ENCODE measurements at places on chromosomes 11 and 22.

DNA sequence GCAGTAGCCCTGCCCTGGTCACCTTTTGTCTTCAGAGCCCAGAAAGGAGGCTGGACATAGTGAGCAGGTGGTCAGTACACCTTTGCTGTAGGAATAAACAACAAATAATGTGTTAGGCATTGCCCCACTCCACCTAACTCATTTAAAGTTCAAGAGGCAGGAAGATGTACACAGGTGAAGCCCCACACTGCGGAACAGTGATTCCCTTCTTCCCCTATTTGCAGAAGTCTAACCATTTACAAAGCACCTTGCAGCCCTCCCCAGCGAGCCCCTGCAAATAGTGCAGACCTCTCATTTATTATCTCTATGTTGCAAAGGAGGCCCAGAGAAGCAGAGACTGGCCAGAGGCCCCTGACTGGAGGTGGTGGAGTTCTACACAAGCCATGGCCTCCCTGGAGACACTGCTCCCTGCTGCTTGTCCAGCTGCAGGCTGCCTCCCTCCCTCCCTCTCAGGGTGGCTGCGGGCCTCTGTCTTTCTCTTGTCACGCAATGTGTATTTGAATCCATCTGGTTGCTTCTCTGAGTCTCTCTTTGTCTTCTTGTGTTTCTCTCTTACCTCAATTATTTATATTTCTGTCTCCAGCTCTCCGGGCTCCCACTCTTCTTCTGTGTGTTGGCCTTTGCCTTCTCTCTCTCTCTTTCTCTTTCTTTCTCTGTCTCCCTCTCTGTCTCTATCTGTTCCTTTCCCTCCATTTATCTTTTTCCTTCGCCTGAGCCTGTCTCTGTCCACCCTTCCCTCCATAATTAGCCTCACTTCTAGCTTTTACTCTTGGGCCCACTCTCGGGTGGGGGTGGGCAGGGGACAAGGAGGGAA lies 59.1 kb upstream of the PRDM11 start:
- no peak for DNase-seq

DNA sequence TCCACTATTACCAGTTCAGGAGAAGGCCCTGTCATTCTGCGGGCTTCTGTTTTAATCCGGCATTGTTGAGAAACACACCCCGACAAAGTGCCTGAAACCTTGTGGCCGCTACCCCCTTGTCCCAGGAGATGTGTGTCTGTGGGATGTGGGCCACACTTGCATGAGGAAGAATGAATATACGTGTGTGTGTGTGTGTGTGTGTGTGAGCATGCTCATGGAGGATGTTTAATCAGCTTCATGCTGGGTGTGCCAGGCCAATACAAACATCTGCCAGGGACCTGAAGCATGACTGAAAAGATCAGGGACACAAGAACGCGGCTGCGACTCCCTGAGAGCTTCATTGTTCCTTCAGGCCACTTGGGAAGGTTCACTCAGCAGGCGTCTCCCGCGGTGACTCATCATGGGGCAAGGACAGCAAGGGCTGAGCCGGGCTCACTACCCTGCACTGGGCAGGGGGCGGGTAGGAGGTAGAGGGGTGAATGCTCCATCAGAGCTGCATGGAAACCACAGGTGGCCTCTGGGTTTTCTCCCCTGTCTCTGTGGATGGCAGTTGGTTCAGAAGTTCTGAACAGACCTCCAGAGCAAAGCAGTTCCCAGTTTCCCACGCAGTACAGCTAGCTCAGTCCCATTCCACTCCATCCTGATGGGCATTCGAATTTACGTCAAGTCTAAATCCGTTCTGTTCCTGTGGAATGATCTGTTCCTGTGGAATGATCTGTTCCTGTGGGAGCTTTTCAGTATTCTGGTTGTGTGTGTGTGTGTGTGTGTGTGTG lies 7.0 kb upstream of the MALAT1 start:
- peak; percentile 99 for DNase-seq

DNA sequence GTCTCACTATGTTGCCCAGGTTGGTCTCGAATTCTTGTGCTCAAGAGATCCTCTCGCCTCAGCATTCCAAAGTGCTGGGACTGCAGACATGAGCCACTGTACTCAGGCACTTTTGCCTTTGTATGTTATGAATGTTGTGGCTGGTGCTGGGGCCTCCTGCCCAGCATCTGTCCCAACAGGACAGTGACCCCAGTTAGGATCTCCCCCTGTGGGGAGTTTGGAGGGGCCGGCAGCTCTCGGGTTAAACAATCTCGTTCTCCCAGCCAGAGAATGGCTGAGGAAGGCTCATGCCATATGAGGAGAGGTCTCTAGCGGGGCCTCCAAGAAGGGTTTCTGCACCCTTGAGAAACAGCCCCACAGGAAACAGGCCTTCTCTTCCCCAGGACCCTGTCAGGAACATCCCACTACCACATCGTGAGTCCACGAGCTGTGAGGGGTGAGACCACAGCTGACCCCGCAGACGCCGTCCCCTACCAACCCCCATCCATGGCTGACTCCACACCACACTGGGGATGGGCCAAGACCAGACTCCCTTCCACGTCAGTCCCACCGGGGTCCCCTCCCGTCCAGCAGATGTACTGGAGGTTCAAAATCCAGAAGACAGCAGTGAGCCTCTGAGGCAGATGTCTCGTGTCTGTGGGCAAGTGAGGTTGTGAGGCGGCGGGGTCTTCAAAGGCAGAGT lies 54.1 kb downstream of the SHANK2 start:
- no peak for DNase-seq

DNA sequence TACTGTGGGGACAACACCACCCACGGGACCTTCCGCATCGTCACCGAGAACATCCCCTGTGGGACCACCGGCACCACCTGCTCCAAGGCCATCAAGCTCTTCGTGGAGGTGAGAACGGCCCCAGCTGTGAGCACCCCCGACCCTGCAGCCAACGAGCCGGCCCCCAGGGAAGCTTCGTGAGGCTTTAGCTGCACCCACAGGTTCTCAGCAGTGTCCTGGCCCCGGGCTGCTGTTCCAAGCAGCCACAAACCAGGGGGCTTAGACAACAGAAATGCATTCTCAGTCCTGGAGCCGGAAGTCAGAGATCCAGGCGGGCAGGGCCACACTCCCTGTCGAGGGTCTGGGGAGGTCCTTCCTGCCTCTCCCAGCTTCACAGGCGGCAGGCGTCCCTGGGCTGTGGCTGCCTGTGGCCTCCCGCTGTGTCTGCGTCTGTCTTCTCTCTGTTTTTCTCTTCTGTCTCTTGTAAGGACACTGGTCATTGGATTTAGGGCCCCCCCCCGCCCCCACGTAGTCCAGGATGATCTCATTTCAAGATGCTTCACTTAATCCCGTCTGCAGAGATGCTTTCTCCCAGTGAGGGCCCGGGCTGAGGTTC lies 12.5 kb downstream of the MUC5B start:
- DNase-seq = no peak

DNA sequence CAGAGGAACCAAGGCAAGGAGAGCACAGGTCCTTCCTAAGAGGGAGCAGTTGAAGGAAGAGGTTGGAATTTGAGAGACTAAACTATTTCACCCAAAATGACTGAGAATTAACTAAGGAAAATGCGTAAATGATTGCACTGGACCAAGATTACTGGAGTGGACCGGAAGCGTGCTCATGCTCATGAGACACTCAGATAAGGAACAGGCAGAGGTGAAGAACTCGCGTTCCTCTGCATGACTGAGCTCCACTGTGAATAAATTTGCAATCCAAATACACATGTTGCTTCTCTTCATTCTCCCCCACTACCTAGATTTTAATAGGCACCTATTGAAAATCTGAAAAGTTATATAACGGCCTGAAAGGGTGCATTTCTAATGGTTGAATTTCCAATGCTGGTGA lies 207.0 kb downstream of the KIRREL3 start:
- no peak for DNase-seq

GRCh38 chr11:108340973-108341372 lies 118.1 kb downstream of the ATM start:
- DNase-seq = no peak

- DNase-seq = no peak
Measured at GRCh38 chr22:39264349-39265038, 19.7 kb upstream of the PDGFB start.

GRCh38 chr11:62341588-62341987 lies 4.3 kb downstream of the ASRGL1 start:
- DNase-seq = no peak

DNA sequence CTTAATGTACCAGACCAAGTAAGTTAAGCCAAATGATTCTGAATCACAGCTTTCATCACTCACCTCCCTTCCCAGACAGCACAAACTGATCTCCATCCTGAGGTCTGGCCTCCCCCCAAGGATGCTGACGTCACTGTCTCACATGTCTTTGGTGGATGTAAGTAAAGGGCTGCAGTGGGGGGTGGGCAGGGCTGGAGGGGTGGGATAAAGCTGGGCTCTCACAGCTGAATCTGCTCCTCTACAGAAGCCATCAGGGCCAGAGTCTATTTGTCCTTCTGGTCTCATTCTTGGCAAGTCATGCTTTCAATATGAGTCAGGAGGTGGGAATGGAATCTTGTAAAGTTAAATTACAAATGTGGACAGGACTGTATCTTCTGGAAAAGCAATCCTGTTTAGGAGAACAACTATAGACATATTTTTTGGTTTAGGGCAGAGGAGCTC lies 32.7 kb downstream of the P4HA3 start:
- DNase-seq = peak; percentile 97

DNA sequence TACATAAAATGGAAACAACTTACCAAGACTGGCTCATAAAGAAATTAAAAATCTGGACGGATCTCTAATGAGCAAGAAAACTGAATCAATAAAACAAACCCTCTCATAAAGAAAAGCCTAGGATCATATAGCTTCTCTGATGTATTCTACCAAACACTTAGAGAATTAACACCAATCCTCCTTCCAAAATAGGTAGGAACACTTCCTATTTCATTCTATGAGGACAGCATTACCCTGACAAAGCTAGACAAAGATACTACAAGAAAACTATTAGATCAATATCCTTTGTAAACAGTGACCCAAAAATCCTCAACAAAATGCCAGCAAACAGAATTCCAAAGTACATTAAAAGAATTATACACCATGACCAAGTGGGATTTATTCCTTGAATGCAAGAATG lies 52.9 kb upstream of the CLTCL1 start:
- DNase-seq = no peak

DNA sequence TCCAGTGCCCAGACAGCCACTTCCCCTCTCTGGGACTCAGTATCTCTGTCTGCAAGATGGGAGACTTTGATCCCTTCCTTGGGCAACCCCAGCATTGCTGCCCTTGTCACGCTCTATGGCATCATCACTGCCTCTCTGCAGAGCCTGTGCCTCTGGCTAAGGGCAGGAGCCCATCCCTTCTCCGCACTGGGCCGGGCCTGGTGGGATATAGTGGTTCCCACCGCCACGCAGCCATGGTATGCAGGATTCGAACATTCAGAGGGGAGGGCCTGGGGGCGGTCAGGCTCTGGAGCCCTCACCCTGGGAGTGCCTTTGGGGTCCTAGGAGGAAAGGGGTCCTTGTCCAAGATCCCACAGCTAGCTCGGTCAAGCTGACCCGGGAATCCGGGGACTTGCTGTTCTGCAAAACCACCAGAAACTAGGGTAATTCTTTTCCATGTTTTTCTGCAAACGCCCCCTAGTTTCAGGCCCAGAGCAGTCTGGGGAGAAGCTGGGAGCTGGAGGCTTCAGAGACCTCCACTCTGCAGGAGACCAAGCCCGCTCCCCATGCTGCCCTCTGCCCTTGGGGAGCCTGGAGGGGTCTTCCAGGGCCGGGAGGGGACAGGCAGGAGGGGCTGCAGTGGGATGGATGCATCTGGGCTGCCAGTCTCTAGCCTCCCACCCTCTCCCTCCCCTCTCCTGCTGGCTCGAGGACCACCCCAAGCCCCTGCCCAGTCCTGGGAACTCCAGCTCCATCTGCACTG lies 24.4 kb upstream of the CBX7 start:
- no peak for DNase-seq

DNA sequence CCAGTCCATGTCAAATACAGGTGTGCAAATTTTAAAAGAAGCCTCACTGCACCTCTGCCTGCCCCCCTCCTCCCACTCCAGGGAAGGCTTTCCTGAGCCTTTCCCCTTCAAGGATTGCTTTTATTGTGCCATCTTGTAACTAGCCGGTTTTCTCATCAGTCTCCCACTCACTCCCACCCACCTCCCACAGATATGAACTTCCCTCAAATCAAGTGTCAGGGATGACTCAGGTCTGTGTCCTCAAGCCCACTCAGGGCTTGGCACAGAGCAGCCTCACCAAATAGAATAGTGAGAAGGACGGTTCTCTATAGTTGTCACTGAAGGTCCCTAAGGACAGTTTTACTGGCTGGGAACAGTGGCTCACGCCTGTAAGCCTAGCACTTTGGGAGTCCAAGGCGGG lies 43.0 kb downstream of the THAP12 start:
- no peak for DNase-seq

DNA sequence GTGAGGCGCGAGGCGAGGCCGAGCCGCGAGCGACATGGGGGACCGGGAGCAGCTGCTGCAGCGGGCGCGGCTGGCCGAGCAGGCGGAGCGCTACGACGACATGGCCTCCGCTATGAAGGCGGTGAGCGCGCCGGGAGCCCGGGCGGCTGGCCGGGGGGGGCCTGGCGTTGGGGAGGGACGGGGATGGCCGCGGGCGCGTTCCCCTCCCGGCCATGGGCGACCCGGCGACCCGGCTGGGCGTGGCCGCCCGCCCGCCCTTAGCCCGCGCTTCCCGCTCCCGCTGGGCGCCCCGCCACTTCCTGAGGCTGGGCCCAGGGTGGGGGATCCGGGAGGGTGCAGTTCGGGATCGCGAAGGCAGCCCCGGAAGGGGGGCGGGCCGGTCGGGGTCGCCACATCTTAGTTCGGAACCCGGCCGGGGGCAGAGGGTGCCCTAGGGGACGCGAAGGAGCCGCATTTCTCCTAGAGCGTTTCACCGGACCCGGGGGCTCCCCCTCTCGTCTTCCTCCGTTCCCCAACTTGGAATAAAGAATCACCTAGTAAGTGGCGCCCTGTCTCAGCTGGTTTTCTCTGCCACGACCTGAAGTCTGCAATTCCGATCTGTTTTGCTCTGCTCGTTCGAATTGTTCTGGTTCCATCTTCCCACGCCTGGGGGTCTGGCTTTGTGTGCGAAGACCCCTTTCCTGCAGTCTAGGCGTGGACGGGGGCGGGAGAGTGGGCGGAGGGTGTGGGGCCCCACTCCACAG lies 536 bp downstream of the YWHAH start:
- DNase-seq = no peak

GRCh38 chr22:40609216-40609615 lies 27.3 kb downstream of the MRTFA start:
- DNase-seq = no peak

- no peak for DNase-seq
Measured at GRCh38 chr11:64762277-64762673, 2.5 kb upstream of the PYGM start.

Measured in AG04449 (cell line).